ENCODE measurements at places on chromosomes 5 and 9.

GRCh38 chr5:177509381-177509951 lies at the start of gene DOK3:
Gene DOK3, minus strand, starts transcription at chr5:177509826. Its CDS starts 286 bp downstream, at chr5:177509540.
- DNase-seq = no peak

DNA sequence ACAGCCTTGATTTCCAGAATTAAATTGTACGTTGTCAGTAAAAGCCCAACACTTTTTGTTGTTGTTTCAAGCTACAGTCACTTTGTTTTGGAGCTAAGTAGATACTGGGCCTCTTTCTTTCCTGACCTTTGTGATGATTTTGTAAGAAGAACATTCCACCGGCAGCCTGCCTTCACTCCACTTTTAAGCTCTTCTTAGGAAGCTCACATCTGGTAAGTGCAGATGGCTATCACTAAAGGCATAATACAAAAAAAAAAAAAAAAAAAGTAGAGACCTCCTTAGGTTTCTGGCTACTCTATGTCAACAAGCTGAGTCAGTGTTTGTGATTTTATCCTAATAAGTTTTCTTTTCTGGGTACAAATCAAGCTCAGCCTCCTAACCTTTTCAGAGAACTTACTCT lies 1922.1 kb upstream of the WWC1 start:
- no peak for DNase-seq

DNA sequence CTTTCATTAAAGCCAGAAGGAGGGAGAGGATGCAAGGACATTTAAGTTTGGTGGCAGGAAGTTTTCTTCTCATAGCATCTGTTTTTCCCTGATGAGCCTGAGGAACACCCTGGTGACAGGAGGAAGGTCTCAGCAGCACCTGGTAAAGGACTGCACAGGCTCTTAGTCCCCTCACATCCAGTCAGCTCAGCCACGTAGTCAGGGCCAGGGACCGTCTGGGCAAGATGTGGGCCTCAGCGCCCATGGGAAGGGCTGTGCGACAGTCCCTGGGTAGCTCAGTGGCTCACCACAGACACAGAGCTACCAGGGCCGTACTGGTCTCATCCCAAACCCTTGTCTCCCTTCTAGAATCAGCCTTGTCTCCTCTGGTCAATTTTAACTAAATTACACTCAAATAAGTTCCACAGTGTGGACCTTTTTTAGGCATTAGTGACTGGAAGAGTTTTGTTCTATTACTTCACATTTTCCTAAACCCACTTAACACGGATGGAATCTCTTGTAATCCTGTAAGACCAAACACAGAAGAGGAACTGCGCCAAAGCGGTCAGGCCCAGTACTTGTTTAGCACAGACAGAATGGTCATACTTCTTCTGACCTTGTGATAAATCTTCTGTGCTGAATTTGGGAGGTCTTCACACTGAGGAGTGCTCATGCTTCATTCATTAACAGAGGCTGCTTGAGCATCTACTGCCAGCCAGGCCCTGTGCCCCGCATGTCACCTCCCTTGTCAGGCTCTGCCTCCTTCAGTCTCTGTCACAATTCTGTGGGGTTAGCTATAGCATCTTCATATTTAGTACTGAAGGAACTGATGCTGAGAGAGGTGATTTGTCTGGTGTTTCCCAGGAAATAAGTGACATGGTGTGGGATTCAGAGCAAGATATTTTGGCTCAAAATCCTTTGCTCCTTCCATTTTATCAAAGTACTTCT lies 91.4 kb downstream of the ANGPTL2 start:
- no peak for DNase-seq

- DNase-seq = no peak
Measured at GRCh38 chr9:96514108-96514799, 64.3 kb downstream of the HABP4 start.

GRCh38 chr5:94705427-94705826 lies 87.0 kb downstream of the SLF1 start:
- DNase-seq = no peak

GRCh38 chr9:133394687-133395271 lies 18.6 kb downstream of the STKLD1 start:
- DNase-seq = no peak

- DNase-seq = peak; percentile 55
Measured at GRCh38 chr5:91382530-91383026, 539 bp downstream of the ARRDC3 start.

GRCh38 chr9:14031810-14032209 lies 282.1 kb downstream of the NFIB start:
- DNase-seq = no peak
